Progenitor cell of endocrine pancreas (in vitro differentiated cells): ENCODE measurements at places on chromosomes 6 and 20.
A peak's percentile ranks its signal among the peaks of the same experiment; 100 is the strongest.

GRCh38 chr6:156781861-156782631 lies 4.9 kb downstream of the ARID1B start:
- no peak for DNase-seq

DNA sequence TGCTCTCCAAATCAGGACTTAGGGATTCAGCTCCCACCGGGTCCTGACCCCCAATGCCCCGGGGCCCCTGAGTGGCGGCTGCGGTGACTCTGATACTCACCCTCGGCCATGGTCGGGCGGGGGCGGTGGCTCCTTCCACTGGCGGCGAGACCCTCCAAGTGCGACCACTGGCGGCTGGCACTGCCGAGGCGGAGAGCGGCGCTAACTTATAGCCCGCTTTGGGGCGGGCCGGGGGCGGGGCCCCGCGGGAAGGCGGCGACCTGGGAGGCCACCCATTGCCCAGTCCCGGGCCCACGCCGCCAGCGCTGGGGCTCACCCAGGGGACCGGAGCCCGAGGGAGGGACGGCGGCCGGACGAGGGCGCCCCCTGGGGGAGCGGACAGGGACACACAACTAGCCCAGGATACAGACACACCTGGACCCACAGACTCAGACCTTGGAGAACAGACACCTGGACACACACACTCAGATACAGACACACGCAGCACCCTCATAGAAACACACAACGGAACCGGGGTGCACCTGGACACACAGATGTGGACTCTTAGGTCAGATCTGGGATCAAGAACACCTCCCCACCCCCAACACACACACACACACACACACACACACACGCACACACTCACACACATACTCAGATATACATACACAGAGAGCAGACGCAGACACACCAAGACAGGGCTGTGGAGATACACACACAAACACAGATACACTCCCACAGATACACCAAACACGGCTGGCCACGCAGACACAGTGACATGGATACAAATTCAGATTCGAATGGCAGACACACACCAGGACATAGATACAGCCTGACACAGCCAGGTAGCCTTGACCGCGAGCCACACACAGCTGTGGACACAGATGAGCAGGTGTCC lies at the start of gene TGM2:
Gene TGM2 (minus strand): TSS at position 182 of the 877 bp plus-strand sequence. CDS start 72 bp downstream, at position 110.
- DNase-seq: peak; percentile 67

- DNase-seq: no peak
Measured at GRCh38 chr6:118826096-118826495, 67.9 kb upstream of the ASF1A start.

- no peak for DNase-seq
Measured at GRCh38 chr6:79600812-79601609, 30.1 kb upstream of the SH3BGRL2 start.
